Renal cortex interstitium (tissue), 15 donors: ENCODE measurements at places on chromosomes 5 and 9. TPM values are rescaled to one million over a fixed set of nuclear protein-coding genes. Genes with fewer than 3 reads are reported as not detected.

DNA sequence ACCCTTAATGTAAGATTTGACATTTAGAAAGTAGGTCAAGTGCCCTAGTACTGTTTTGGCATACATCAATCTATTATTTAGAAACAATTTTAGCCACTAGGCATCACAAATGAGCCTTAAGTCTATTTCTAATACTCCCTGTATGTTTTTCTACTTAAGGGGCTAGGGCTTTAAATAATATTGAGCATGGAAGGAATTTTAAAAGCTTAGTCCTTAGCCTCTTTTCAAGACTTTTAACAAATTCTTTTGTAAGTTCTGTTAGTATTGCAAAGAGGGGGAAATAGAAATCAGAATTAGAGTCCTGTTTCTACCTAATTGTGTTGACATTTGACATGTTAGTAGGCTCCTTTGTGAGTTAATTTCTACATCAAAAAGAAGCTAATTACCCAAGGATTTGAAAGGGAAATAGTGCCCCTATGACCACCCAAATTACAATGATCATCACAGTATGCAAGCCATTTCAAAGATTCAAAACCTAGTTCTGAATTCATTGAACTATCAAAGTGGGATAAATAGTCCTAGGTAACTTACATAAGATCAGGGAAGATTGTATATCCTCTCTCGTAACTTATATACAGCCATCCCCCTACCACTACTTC is 647.8 kb upstream of the ACO1 start:
- DNase-seq: no peak

DNA sequence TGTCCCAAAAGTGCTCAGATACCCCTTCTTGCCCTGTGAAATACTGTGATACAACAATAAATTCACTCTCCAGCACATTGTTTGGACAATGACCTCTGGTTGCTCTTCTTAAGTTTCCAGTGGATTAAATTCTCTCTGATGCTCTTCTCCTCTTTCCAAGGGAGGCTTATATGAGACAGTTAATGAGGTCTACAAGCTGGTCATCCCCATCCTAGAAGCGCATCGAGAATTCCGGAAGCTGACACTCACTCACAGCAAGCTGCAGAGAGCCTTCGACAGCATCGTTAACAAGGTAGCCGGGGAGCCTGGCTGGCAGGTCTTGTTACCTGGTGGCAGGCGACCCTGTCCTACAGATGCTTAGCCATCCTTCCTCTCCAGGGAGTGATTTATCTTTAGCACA is 226.5 kb downstream of the DOCK8 start:
- peak; percentile 52 for DNase-seq

- DNase-seq: no peak
These were observed 68.2 kb upstream of the MINAR2 start for GRCh38 chr5:129679671-129680070.

Gene STXBP1
- polyA plus RNA-seq: 30.2 TPM

Gene PCDHB10
- polyA plus RNA-seq: 6.8 TPM

GRCh38 chr5:3121813-3122212 is 370.3 kb upstream of the IRX2 start:
- no peak for DNase-seq

- DNase-seq: no peak
These were observed 40.2 kb upstream of the PTPN3 start for GRCh38 chr9:109538346-109538745.

GRCh38 chr5:167835146-167835545 is 456.3 kb upstream of the WWC1 start:
- no peak for DNase-seq

DNA sequence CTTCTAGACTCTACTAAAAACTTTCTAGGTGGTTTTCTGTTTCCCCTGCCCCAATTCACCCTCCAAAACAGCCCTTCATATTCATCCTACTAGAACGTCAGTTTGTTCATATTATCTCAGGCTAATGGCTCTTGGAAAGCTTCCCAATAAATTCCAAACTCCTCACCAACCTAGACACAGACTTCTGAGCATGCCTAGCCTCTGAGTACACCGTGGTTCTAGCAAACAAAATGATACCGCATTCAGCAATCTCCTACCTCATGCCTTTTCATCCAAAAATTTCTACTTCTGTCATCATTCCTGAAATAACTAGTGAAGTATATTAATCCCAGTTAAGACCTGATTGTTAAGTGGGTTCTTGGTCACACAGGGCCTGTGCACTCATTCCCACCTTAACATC is 46.5 kb upstream of the NR5A1 start:
- DNase-seq: no peak

Gene LCN10
- polyA plus RNA-seq: 0.95 TPM
